Left cardiac atrium (tissue), 4 donors: ENCODE measurements at places on chromosomes 16 and 17. TPM values are rescaled to one million over a fixed set of nuclear protein-coding genes. Genes with fewer than 3 reads are reported as not detected.

GRCh38 chr17:74296548-74296936 lies 22.5 kb downstream of the DNAI2 start:
- peak; percentile 77 for DNase-seq

KRT25 gene
- not detected for total RNA-seq

KRTAP4-5 gene
- total RNA-seq: not detected

SEZ6 gene
- 0.31 TPM for total RNA-seq

DNA sequence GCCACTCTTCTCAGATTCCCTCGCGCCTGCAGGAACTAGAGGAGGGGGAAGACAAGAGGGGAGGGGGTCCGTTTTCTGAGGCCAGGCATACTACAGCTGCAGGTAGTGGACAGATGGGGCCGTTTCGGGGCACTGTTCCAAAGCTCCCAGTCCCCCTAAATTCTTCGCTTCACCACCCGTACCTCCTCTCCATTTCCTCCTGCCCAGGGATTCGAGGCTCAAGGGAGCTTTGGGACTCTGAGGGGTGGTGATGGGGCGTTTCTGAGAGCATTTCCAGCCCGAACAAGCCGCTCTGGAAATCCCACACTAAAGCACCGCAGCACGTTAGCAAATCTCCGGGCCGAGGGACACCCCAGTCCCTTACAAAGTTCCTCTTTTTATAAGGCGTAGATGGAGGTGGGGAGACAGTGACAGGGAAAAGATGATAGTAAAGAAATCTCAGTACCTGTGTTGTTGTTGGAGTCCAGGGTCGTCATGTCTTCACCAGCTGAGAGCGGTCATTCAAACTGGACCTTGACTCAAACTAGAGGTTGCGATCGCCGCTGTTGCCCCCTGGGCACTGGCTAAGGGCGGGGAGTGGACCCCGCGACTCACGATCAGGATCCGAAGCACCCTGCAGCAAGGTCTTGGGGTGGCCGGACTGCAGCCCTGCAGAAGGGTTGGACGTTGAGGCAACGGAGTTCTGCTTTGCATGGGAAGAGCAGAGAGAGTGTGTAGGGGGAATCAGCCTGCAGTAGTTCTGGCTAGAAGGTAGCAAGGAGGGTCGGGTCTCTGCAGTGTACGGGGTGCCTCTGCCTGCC lies 570 bp downstream of the NR1D1 start:
- no peak for DNase-seq

DNA sequence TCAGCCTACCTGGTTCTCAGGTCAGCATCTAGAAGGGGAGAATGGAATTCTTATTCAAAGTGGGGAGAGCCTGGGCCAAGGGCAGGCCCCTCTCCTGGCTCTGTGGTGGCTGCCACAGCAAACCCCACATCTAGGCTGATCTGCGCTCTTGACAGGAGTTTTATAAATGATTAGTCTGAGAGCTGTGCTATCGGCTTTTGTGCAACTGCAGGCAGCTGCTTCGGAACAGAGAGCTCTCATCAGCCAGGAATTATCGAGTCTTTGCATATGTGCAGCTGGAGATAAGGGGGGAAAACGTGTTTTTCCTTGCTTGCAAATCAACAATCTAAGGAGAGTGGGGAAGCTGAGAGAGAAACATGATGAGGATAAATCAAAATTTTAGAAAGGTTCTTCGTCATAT lies 91.7 kb downstream of the HS3ST3A1 start:
- no peak for DNase-seq
